ENCODE measurements at places on chromosomes 7 and 10. TPM values are rescaled to one million over a fixed set of nuclear protein-coding genes. Genes with fewer than 3 reads are reported as not detected.

OLAH gene
- total RNA-seq, result not detected

FGL2 gene
- 0.34 TPM for total RNA-seq

PLXNA4 gene
- 6.2 TPM for total RNA-seq

CPVL gene
- 0.64 TPM for total RNA-seq

HYAL4 gene
- total RNA-seq, result not detected

HTRA1 gene
- 89.7 TPM for total RNA-seq

CDC14C gene
- total RNA-seq, result 0.07 TPM

ITPRID1 gene
- total RNA-seq, result not detected

NME8 gene
- not detected for total RNA-seq

NUTM2A gene
- total RNA-seq, result 2.4 TPM

EBF3 gene
- not detected for total RNA-seq

C10orf90 gene
- total RNA-seq, result 2.2 TPM

DDX21 gene
- total RNA-seq, result 51.9 TPM

CPA4 gene
- total RNA-seq, result 723 TPM

TRIM73 gene
- total RNA-seq, result 0.12 TPM

TLX1 gene
- not detected for total RNA-seq

PLEKHS1 gene
- total RNA-seq, result 1.0 TPM

NXPH1 gene
- total RNA-seq, result not detected

NRG3 gene
- not detected for total RNA-seq

ZCWPW1 gene
- 5.2 TPM for total RNA-seq

VCL gene
- total RNA-seq, result 89.3 TPM

COMMD3 gene
- 26.8 TPM for total RNA-seq

AZGP1 gene
- total RNA-seq, result 0.62 TPM

METTL2B gene
- total RNA-seq, result 31.3 TPM

TAS2R5 gene
- not detected for total RNA-seq

MKX gene
- total RNA-seq, result 0.64 TPM

NKX2-3 gene
- 0.12 TPM for total RNA-seq

C7orf57 gene
- 0.62 TPM for total RNA-seq

ANK3 gene
- total RNA-seq, result 4.1 TPM

ABCF2 gene
- total RNA-seq, result 65.0 TPM

CALML3 gene
- total RNA-seq, result not detected

TMEM213 gene
- not detected for total RNA-seq

TSPAN12 gene
- total RNA-seq, result 0.05 TPM

C10orf143 gene
- total RNA-seq, result not detected

CYP2W1 gene
- total RNA-seq, result not detected

PIK3CG gene
- total RNA-seq, result not detected

MTERF1 gene
- total RNA-seq, result 14.7 TPM

CFAP58 gene
- total RNA-seq, result 1.0 TPM

ATP6V1F gene
- 160 TPM for total RNA-seq

IKZF1 gene
- not detected for total RNA-seq
